Stimulated activated CD4-positive, alpha-beta T cell treated with anti-CD3 and anti-CD28 coated beads, TNF-alpha, amount 100 ng/mL, for 24 hours (primary cell): ENCODE measurements at places on chromosomes 2 and 18.

DNA sequence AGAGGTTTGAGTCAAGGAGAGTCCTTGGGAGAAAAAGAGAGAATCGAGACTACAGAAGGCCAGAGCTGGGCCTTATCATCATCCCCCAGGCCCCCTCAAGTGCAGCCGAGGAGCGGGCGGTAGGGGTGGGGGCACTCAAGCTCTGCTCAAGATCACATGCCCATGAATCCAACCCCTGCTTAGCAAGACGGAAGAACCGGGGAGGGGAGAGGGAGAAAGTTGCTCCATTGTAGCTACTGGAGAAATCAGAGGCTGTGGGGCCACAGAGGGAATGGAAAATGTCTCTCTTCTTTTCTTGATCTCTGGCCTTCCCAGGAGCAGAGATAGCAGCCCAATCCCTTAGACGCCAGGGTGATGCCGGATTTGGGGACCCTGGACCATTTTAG is 14.6 kb downstream of the SLC4A3 start:
- DNase-seq: no peak

DNA sequence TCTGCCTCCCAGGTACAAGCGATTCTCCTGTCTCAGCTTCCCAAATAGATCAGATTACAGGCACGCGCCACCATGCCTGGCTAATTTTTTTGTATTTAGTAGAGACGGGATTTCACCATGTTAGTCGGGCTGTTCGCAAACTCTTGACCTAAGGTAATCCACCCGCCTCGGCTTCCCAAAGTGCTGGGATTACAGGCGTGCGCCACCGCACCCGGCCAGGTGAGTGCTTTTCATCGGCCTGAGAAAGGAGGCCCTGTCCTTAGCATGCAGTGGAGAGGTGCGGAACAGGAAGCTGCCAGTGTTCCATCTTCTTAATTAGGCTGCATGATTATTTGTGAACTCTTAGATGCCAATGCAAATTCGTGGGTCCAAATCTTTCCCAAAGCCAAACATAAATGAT is 125.7 kb upstream of the THSD7B start:
- DNase-seq: no peak

- DNase-seq: no peak
Observed at GRCh38 chr2:120851116-120851773, 115.6 kb downstream of the GLI2 start.

GRCh38 chr2:113877711-113878598 is 11.9 kb upstream of the ACTR3 start:
- no peak for DNase-seq

- no peak for DNase-seq
Observed at GRCh38 chr18:24140697-24141096, 1.8 kb downstream of the CABYR start.

GRCh38 chr2:159898441-159898840 is 100.4 kb upstream of the CD302 start:
- DNase-seq: no peak

GRCh38 chr18:50518787-50519546 is 40.9 kb upstream of the MAPK4 start:
- no peak for DNase-seq

DNA sequence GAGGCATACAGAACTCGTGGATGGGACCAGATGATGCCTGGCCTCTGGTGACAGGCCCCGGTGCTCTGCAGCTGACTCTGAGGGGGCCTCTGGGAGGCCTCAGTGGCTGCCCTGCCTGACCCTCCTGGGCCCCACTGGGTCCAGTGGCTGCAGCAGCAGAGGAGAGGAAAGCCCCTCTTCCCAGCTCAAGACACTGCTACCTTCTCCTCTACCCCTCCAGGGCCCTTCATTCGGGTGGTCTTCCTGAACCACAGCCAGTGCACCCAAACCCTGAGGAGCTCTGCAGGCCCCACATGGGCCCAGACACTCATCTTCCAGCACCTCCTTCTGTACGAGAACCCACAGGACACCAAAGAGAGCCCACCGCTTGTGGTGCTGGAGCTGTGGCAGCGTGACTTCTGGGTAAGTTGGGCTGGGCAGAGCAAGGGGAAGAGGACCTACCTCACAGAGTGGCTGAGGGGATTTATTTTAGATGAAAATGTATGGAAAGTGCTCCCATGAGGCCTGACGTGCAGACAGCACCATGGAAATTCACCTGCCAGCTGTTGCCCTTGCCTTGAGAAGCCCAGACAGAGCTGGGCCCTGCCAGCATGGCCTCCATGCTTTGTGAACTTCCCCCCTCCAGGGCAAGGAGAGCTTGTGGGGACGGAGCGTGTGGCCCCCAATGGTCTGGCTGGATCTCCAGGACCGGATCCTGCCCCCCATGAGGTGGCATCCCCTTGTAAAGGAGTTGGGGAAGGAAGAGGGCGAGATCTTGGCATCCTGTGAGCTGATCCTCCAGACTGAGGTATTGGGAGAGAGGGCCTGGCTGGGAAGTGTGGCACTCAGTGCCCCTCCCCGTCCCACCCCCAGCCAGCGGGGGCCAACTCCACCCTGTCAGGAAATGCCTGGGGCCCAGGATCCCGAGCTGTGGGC is 46.3 kb downstream of the LMAN2L start:
- no peak for DNase-seq

DNA sequence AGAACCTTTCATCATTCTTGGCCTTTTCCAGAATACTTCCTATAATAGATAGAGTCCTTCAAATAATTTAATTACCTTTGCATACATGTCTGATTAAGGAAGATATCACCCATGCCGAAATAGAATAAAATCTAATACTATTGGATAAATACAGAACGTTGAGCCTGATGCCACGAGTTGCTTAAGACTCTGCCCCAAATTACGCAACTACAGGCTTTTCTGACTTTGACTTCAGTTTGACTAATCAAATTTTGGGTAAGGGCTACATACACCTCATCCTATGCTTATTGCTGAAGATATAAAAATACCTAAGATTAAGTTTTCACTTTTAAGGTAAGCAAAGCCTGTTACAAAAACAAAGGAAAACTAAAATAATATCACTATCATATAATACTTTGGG is 1065.1 kb upstream of the NRXN1 start:
- no peak for DNase-seq

GRCh38 chr2:217222309-217222910 is 362.5 kb upstream of the TNP1 start:
- DNase-seq: no peak

DNA sequence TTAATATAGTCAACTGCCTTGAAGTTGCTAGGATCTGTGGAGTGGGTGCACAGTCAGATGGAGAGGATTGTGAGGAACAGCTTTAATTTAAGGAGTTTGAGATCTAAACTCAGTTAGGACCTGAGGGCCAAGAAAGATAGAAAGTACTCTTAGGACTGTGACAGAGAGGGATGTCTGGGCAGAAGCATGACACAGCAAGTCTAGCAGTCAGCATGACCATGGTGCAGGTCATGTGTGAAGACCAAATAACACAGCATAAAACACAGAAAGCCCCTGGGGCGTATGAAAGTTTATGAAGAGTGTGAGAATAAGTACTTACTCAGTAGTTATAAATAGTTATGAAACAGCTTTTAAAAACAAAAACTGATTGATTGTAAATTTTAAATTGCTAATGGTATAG is 107.2 kb downstream of the GALNT1 start:
- no peak for DNase-seq

GRCh38 chr2:196183172-196183473 is 11.7 kb upstream of the STK17B start:
- DNase-seq: no peak

GRCh38 chr2:20997953-20998722 is 45.7 kb downstream of the APOB start:
- no peak for DNase-seq

DNA sequence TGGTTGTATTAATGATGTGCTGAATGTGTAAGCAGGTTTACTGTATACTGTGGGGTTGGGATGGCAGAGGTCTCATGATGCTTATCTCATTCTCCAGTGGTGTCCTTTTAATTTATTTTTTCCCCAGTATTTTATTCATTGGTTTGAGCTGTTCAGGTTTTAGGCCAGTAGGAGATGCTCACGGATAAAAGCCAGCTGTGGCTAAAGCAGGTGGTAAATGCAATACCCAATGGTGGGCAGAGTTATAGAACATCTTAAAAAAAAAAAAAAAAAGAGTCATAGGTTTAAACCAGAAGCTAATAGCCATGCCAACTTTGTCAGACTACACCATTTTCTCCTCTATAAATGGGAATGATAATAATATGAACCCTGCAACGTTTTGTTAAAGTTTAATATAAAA is 57.8 kb upstream of the NEUROD1 start:
- no peak for DNase-seq

DNA sequence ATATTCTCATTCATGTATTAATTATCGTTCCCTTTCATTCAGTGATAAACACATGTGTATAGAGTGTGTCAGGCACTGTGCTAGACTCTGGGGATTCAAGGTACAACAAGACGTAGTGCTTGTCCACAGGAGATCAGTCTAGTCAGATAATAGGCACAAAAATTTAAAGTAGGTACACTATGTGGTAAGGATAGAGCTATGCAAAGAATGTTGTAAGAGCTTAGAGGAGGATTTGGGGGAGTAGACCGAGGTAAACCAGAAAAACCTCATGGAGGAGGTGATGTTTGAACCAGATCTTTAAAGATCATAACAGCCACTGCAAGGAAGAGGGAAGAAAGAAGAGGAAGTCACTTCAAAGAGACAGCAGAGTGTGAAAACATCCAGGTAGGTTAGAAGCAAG is 256.9 kb upstream of the DDX18 start:
- DNase-seq: no peak

DNA sequence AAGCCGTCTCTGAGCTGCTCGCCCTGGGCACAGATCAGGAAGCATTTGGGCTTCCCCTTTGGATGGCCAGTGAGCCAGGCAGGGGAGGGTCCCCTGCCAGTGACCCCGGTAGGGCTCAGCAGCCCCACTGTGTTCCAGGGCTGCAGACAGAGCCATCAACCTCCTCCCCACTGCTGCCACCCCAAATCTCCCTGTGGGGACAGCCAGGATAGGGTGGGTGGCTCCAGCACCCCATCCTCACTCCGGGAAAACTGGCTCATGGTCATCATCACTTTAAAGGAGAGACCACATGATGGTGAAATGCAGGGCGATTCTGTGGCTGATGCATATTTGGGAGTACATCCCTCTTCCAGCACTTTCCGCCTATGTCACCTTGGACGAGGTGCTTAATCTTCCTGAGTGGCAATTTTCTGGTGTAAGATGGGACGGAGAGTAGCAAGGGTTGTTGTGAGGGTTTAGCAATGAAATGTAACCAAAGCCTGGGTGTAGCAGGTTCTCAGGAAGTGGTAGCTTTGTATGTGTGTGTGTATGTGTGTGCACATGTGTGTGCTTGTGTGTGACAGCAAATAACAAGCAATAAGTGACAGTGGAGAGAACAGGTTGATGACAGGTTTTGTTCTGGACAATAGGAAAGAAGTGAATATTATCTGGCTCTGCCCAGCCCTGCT is 61.8 kb downstream of the ACAA2 start:
- no peak for DNase-seq

DNA sequence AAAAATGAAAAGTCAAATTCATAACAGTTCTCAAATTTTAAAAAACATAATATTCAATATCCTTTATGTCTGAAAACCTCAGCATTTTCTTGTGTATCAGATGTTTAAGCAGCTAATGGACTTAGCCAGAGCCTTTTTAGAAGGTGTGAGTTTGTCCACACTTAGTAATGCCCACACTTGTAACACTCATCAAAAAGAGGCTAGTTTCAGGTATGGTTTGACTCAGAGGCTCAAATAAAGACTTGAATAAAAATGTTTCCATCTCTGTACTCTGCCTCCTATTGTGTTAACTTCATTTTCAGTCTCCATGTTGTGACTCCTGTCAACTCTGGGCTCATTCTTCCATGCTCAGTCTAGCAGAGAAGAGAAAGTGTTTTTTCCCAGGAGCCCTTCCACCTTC is 311.6 kb downstream of the IRS1 start:
- no peak for DNase-seq

DNA sequence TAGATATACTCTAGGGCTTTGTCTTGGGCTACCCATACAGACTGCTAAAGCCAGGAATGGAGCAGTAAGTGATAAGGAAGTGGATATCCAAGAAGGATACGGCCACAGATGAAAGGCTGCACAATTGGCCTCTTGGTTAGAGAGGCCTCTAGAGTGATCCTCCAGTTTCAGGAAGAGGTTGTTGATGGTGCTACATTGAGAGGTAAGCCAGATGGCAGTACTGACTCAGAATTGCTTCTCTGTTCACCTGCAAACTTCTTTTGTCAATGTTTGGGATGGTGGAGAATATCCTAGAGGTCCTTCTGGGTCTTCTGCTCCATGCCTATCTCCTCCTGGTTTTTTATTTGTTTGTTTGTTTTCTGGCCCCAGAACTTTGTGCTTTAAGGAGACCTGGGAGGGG is 226.8 kb upstream of the LRRTM1 start:
- no peak for DNase-seq

DNA sequence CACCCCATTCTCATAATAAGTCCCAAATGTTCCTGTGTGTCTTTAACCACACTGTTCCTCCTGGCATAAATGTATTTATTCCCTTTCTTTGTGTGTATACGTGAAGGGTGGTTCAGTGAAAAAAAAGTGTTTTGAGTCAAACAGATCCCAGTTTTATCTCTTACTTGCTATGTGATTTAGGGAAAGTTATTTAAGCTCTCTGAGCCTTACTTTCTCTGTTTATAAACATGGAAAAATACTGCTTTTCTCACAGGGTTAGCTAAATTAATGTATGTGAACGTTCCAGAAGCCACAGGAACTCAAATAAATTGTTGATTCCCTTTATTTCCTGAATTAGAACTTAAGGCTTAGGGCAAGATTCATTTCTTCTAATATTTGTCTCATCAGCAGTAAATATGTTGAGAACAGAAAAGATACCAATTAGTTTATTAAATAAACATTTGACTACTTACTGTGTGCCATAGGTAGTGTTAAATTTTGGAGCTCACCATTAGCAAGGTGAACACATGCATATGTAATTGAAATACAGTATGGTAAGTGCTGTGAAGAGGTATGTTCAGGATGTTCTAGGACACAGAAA is 33.2 kb downstream of the RALBP1 start:
- DNase-seq: no peak

DNA sequence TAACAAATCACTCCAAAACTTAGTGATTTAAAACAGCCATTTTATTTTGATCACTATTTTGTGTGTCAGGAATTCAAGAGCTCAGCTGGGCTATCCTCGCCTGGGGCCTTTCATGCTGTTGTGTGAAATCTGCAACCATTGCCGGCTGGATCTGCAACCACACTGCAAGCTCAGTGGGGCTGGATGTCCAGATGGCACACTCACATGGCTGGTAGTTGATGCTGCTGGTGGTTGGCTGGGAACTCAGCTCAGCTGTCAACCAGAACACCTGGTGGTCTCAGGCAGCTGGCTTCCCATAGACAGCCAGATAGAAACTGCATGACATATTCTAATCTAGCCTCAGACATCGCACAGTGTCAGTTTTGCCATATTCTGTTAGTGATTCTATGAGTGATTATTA is 30.6 kb upstream of the AP1S3 start:
- DNase-seq: no peak

- no peak for DNase-seq
Observed at GRCh38 chr2:31221544-31221943, 4.2 kb upstream of the CAPN14 start.

GRCh38 chr18:59813942-59814341 is 85.9 kb upstream of the PMAIP1 start:
- DNase-seq: no peak
